ENCODE measurements at places on chromosomes 11 and 22. TPM values are rescaled to one million over a fixed set of nuclear protein-coding genes. Genes with fewer than 3 reads are reported as not detected.

GRCh38 chr11:78763664-78764063 lies 189.0 kb upstream of the NARS2 start:
- no peak for DNase-seq

DNA sequence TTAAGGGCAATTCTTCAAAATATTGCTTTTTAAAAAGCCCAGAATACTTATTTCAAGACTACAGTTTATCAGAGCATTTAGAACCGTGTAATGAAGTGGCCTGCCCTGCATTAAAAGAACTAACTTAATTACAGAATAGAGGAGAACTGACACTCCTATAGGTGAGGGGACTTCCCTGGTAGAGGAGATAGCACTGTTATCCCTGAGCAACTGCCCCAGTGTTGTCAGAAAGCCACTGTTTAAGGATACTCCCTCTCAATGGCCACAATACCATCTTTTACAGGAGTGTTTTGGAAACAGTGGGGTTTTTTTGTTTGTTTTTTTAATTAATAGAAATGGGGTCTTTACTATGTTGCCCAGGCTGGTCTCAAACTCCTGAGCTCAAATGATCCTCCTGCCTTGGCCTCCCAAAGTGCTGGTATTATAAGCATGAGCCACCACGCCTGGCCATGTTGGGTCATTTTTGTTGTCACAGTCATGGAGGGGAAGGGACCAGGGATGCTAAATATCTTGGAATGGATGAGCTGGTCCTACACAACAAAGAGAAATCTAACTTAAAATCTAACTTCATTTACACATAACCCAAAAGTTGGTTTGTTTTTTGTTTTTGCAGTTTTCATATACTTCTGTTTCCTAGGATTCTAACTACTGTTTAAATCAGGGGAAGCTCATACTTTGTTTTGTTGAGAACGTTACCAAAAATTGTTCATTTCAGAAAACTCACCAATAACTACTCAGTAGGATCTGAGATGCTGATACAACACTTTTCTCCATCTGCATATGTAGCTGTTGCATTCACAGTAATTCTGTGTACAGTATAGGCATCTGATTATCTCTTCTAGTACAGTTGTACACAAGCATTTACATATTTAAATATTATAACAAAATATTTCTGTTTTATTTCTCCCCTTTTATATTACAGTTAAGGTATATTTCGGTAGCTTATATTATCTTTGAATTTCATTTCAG lies 8.1 kb downstream of the RPL27A start:
- peak; percentile 10 for DNase-seq

DNA sequence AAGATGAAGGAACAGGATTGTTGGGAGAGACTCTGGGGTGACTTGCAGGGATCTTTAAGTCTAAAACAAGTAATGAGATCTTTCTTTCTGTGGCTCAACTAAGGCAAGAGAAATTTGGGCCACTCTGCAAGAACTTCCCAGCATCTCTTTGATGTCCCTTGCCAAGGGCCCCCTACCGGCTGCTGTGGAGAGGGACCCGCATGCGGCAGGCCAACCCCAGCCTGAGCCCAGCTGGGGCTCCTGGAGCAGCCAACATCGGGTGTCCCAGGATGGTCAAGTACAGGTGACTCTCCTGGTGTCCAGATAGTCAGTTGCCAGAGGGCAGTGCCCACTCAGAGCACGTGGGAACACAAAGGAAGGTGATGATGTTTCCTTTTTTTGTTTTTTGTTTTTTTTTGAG lies 363.2 kb downstream of the TBC1D22A start:
- peak; percentile 34 for DNase-seq

Gene ADAMTS15
- polyA plus RNA-seq = 3.6 TPM

Gene CCDC81
- polyA plus RNA-seq = 0.54 TPM

Data from kidney (tissue), 22 donors.